CD8-positive, alpha-beta memory T cell (primary cell): ENCODE measurements at places on chromosomes 5 and 9.
A peak's percentile ranks its signal among the peaks of the same experiment; 100 is the strongest.

- DNase-seq, result no peak
Observed at GRCh38 chr5:147818290-147818689, 13.2 kb downstream of the SPINK1 start.

GRCh38 chr9:92185096-92185495 is 69.9 kb upstream of the SPTLC1 start:
- no peak for DNase-seq

DNA sequence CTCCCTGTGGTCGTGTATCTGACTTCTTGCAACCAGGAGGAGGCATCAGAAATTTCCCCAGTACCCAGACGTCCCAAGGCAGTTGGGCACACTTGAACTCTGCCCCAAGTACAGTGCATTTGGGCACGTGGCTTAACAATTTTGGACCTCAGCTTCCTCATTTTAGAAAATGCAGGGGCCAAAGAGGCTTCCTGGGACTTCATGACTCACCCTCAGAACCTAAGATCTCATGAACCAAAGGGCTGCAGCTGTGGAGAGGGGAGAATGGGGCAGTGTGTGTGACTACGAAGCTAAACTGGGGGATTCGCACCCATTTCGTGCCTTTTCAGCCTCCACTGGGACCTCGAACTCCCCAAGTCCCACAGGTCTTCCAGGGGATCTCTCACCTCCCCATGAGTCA is 59.2 kb downstream of the SYK start:
- DNase-seq, result no peak

- no peak for DNase-seq
Observed at GRCh38 chr5:72530196-72530595, 23.0 kb upstream of the ZNF366 start.

GRCh38 chr5:157167214-157167621 is 1.2 kb upstream of the GARIN3 start:
- no peak for DNase-seq

DNA sequence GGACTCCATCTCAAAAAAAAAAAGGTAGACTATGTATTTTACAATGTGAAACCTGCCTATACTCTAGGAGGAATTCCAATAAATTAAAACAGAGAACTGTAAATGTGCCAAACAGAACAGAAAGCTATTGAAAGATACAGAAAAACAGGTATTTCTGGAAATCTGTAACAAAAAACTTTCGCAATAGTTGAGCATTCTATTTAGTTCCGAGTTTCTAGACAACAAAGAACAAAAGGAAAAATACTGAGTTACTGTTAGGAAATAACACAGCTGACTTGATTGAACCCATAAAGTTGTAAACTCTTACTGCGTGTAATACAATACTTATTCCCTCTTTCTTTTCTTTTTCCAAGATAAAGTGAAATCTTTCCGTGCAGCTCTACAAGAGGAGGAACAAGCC is 18.6 kb downstream of the DIMT1 start:
- no peak for DNase-seq

GRCh38 chr9:3177936-3178335 is 334.0 kb upstream of the PUM3 start:
- no peak for DNase-seq

GRCh38 chr5:125113328-125113727 is 366.9 kb upstream of the ZNF608 start:
- no peak for DNase-seq

DNA sequence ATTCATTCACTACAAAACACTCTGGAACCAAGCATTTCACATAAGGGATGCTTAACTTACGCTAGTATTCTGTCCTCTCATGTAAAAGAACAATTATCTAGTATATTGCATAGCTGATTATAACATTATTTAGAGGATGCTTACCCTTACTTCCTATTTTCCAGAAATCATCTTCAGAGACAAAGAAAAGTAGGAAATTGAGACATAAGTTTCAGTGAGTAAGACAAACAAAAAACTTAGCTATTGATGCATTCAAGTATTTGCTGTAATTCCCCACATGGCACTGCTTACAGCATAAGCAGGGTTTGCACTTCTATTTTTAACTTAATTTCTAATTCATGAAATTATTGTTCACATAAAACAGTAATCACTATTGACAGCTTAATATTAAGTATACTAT is 104.8 kb upstream of the SREK1 start:
- DNase-seq, result no peak

DNA sequence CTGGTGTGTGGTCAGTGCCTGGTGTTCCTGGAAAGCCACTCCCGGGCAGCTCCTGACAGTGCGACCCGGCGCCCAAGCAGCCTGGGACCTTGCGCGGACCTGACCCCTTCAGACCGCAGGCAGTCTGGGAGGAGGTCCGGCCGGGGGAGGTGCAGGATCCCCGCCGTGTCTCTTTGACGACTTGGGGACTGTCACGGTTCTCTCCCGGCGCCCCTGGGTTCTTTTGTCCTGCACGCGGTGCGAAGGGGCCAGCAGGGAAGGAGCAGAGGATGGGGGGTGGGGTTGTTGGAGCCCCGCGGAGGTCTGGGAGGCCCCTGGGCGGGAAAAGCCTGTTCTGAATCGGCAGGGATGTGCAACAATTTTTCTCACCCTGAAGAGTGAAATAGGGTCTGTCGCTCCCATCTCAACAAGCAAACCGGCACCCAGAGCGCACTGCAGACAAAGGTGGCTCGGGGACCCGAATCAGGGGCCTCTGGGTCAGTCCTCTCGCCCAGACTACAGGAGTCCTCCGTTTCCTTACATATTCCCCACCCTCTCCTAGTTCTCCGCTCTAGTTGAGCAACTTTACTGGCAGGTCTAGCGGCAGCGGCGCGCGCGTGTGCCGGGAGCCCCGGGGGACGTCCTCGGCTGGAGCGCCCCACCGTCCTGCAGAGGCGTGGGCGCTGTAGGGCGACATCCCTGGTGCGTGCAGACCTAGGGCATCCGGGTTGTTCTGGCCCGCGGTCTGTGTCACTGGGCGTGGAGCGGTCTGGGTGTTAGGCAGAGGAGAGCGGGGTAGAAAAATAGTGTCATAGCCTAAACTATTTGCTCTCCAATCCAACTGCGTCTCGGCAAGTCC is 1.2 kb downstream of the VCAN start:
- DNase-seq, result no peak

DNA sequence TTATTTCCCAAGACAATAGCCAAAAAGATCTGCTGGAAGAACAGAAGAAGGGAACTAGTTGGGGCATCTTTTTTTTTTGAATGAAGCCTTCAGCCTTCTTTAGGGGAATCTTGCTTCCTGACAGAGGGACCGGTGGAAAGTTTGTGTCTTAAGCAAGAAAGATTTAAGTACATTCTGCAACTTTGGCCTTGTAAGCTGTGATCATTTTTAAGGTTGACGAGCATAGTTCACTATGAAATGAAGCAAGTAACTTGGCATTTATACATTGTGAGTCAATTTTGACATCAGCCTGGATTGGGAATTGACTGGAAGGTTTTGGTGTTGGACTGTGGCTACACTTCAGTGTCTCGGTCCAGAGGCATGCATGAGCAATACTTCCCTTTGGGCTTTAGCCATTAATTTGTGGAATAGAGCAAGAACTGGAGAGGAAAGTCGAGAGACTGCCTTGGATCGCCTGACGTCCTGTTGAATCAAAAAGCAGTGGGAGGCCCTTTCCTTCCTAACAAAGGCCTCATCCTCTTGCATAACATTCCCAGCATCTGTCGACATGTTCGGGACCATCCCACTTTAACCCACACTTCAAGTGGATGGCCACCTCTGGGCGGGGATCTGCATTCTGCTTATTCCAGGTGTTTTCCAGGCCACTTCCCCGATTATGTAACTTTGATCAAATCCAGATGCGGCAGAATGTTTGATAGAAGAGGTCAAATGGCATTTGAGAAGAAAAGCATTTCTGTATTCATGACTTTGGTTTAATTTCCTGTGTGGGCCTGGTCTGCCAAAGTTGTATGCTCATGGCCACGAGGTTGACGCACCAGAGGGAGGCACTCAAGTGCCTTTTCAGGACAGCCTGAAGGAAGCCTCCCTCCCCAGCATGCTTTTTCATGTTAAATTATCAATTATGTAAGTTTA is 12.5 kb downstream of the ABL1 start:
- DNase-seq, result no peak

GRCh38 chr5:67379753-67380152 is 183.2 kb upstream of the CD180 start:
- DNase-seq, result no peak

DNA sequence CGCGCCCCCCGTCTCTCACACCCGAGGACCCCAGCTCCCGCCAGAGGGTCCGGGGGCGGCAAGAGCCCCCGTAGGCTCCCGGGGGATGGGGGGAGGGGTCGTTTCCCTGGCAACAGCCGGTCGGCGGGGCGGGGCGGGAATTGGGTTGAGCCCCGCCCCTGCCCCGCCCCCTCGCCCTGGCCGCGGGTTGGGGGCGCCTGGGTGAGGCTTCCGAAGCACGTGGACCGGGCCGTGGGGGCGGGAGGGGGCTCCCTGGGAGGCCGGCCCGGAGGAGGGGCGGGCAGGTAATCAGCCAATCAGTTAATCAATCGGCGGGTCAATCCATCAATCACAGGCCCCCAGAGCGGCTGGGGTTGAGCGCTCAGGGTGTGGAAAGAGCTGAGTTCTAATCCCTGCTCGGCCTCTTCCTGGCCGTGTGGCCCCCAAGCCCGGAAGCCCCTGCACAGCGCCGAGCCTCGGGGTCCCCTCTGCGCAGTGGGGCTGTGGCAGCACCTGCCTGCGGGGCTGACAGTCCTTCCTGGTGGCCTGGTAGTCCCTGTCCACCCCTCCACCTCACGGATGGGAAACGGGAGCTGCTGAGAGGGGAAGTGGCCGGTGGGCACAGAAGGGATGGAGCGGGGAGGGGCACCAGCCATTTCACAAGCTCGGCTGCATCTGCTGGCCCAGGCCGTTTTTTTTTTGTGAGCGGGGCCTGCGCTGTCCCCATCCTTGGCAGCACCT is 174.2 kb upstream of the IER5L start:
- no peak for DNase-seq

- DNase-seq, result peak; percentile 68
Observed at GRCh38 chr9:6873857-6874256, 116.1 kb downstream of the KDM4C start.

DNA sequence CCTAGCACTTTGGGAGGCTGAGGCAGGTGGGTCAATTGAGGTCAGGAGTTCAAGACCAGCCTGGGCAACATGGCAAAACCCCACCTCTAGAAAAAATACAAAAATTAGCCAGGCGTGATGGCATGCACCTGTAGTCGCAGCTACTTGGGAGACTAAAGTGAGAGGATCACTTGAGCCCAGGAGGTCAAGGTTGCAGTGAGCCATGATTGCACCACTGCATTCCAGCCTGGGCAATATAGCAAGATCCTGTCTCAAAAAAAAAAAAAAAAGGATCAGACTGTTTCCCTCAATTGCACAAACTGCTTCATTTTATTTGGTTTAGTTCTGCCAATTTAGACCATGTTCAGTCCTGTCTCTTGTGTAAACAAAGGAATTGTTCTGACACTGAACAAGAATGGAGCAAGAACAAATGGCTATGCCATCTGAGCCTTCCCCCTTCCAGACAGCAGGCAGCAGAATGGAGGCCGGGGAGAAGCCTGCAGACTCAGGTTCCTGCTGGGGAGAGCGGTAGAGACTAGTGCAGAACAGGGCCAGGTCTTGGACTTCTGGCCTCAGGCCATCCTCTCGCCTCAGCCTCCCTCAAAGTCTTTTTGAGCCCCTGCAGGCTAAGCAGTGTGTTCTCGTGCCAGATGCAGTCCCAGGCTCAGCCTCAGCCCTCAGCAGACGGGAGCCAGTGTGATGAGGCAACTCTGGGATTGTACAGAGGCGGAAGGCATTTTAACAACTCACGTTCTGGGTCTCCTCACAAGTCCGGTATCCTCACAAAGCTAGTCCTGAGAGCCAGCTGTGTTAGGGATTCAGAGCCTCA is 18.2 kb downstream of the HNRNPH1 start:
- no peak for DNase-seq

GRCh38 chr9:113356686-113357292 is 7.4 kb downstream of the BSPRY start:
- no peak for DNase-seq

GRCh38 chr5:12876541-12877298 is 972.5 kb upstream of the CTNND2 start:
- DNase-seq, result no peak

GRCh38 chr9:14515571-14516198 is 177.5 kb downstream of the ZDHHC21 start:
- no peak for DNase-seq

GRCh38 chr5:139882961-139883539 is 87.4 kb downstream of the PSD2 start:
- no peak for DNase-seq

DNA sequence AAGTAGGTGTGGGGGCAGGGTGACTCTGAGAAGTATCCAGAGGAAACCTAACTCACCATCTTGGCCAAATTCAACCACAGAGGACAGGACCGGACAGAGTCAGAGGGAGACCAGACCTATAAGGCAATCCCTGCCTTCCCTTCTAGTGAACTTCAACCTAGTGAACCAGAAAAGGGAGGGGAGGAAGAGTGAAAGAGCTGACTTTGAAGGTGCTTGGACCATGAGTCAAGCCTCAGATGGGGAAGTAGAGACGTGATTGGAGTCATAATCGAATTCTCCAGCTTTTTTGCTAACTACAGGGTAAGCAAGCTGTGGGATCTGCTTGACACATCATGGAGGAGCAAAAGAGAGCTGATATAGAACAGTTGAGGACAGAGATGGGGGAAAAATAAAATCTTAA is 18.8 kb upstream of the KIF2A start:
- no peak for DNase-seq
